EL (cell line): ENCODE measurements at places on chromosomes 1 and 21.

- no peak for DNase-seq
These were observed 35.4 kb upstream of the LHX4 start for GRCh38 chr1:180194546-180195207.

DNA sequence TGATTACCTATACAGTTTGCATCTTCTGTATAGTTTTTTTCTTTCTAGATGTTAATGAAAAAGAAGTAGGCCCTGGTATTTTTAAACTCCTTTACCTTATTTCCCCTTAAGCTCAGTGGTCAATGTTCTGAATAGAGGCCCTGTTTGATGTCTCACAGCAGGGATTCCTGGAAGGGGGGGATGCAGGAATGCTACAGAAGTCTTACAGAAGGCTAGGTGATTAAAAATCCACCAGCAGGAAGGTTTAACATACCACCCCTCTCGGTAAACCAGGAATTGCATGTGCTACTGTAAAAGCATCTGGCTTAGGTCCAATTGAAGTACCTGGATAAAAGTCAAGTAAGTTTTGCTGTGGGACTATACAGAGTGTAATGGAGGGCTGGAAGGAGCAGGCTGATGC is 78.3 kb downstream of the NOS1AP start:
- no peak for DNase-seq

DNA sequence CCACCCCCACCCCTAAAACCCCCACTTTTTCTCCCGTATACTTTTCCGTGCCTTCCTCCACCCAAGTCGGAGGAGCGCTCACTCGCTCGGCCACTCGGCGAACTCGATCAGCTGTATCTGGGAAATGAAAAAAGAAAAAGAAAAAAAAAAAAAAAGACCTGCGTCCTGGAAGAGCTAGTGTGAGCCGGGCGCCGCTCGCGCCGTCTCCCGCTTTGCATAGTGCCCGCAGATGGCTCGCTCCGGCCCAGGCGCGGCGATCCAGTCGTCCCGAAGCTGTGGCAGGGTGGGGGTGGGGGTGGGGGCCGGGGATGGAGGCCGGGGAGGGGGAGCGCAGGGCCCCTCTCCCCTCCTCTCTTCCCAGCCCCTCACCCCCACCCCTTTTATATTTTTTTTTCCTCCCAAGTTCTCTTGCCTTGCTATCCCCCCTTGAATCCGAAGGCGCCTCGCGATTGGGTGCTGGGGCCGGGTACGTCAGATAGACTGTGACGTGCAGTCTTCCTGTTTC is 299 bp upstream of the PROX1 start:
- no peak for DNase-seq

DNA sequence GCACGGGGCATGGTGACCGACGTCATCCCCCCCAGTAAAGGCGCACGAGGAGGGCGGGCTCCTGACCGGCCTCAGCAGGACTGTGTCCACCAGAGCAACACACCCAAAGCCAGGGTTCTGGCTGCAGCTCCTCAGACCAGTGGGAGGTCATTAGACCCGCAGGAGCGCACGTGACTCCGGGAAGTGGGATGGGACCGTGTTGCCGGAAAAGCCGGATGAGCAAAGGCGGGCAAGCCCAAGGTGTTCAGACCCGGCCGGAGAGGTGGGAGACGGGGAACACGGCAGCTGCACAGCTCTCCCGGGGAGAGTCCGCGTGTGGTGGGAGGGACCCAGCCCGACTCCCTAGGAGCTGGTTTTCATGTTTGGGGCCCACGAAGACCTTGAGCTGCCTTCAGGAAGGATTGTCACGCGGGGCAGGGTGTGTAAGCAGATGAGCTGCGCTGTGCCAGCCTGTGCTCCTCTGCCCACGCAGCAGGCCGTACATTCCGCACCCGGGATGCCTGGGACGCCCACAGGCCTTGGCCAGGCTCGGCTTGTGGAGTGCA is 20.6 kb upstream of the TRAPPC10 start:
- DNase-seq = no peak

DNA sequence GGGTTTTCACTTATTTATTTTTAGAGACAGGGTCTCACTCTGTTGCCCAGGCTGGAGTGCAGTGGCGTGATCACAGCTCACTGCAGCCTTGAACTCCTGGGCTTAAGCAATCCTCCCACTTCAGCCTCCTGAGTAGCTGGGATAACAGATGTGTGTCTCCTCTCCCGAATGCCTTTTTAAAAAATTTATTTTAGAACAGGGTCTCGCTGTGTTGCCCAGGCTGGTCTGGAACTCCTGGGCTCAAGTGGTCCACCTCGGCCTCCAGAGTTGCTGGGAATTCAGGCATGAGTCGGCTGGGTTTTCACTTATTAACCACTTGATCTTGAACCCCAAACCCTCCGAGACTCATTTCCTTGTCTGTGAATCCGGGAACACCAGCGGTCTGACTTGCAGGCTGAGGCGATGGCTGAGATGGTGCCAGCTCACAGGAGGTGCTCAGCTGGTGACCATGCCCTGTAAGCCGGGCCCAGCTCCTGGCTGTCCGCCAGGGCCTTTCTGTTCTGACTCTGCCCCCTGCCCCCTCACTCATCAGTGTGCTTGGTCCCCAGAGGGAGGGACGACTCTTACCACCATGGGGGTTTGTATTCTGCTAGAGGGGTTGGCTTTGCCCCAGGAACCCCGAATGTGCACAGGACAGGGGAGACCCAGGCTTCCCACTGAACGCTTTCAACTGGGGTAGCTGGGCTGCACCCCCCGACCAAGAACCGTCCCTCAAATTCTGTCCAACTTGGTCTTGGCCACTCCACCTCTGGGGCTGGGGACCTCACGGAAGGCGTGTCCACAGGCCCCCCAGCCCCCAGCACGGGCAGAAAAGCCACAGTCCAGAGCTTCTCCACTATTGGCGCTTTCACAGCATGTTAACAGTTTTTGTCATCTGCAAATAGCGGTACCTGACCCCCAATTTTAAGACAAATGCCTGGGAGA is 22.5 kb downstream of the MMEL1 start:
- DNase-seq = no peak

- no peak for DNase-seq
These were observed 33.2 kb downstream of the WNT3A start for GRCh38 chr1:228039986-228040385.

DNA sequence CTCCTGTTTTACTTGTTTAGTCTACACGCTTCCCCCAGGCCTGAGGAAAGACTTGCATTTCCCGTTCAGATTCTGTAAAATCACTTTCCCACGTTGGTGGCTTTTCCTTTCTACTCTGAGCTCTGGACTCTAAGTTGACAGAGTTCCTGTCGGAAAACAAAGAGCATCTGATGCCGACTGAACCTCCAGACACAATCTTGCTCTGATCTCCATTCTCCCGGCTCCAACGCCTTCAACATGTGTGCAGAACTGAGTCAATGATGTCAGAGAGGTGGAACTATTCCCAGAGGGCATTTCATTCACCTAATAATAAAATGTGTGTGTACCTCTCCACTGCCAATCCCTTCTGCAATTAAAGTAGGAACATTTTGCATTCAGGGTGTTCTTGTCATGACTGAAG is 147.7 kb downstream of the MIS18A start:
- DNase-seq = no peak

DNA sequence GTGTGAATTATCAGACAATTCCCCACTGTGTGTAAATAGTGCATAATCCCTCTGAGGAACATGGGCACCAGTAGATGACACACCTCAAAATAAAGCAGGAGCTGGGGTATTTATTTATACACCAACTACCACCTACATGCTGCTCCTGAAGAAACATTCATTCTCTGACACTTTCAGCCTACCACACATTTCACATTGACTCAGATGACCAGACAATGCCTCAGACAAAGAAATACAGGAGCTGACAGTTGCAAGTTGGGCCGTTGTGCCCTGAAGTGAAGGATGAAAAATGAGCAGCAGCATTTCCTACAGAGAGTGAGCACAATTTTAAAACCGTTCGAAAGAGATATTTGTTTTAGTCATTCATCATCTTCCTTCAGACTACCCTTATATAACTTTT is 63.2 kb downstream of the RGS2 start:
- no peak for DNase-seq

GRCh38 chr1:31703431-31704270 is at the start of gene COL16A1:
COL16A1 (minus strand) TSS chr1:31704017; CDS start chr1:31702193, 1,824 bp downstream.
- peak; percentile 53 for DNase-seq

DNA sequence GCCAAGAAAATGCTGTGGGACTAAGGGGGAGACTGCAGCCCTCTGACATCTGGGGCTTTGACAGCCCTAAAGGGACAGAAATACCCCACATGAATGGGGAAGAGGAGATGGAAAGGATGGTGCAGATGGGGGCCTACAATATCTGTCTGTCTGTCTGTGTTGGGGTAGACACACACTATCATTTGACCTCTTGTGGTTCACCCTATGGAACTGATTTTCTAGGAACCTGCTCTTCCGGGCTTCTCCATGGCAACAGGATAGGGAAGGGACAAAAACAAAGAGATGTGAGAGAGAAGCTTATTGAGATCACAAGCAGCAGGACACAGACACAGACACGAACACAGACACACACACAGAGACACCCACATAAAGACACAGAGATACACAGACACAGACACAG is 17.1 kb downstream of the KIF21B start:
- DNase-seq = no peak
